ENCODE measurements at places on chromosomes 4 and X.

DNA sequence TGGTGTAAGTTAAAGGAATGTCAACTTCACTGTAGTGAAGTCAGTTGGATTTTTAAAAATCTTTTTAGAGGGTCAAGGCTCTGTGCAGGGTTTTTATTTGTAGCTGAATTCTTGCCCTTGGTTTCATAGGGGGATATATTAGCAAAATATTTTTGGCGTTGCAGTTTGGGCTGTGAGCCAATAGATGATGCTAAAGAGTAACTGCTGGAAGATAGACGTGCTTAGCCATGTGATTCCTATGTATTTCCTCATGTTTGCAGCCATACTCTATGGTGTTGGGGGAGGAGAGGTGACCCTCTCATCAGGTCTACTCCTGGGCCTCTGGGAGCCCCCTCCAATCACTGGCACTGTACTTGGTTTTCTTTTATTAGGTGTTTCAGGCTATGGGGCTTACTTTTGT is 246.7 kb upstream of the ARHGAP24 start:
- DNase-seq: no peak

DNA sequence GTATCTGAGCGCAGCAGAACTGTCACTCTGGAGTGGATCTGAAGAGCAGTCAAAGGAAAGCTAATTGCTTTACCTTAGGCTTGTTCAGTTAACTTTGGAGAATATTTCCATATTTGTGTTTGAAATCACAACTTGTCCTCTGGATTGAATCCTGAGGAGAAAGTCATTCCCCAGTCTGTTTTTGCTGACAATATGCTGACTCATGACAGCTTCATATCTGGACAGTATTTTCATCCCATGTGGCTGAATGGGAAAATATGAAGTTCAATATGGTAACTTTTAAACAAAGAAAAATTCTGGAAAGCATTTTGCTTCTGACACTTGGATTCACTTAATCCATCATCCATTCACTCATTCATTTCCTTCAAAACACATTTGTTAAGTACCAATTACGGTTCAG is 46.3 kb upstream of the MAGEC3 start:
- no peak for DNase-seq

GRCh38 chr4:53890461-53890860 is 173.9 kb downstream of the CHIC2 start:
- no peak for DNase-seq

- DNase-seq: no peak
Observed at GRCh38 chr4:58477950-58478349, 1367.8 kb upstream of the IGFBP7 start.

GRCh38 chr4:137067735-137068134 is 464.6 kb downstream of the PCDH18 start:
- no peak for DNase-seq

- no peak for DNase-seq
Observed at GRCh38 chrX:31117266-31117665, 45.4 kb upstream of the FTHL17 start.

DNA sequence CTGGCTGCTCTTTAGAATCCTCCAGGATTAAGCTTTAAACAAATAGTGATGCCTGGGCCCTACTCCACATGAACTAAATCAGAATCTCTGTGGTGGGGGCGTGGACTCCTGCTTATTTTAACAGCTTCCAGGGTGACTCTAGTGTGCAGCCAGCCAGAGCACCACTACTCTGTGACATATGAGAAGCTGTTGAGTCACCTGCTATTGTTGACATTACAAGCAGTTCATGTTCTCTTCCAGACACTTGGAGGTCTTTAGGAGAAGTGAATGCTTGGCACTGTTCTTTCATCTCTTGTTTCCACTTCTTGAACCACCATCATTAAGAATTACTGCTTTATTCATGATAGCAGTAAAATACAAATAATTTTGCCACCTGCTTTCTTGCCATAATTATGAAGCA is 426 bp upstream of the C4orf51 start:
- no peak for DNase-seq

DNA sequence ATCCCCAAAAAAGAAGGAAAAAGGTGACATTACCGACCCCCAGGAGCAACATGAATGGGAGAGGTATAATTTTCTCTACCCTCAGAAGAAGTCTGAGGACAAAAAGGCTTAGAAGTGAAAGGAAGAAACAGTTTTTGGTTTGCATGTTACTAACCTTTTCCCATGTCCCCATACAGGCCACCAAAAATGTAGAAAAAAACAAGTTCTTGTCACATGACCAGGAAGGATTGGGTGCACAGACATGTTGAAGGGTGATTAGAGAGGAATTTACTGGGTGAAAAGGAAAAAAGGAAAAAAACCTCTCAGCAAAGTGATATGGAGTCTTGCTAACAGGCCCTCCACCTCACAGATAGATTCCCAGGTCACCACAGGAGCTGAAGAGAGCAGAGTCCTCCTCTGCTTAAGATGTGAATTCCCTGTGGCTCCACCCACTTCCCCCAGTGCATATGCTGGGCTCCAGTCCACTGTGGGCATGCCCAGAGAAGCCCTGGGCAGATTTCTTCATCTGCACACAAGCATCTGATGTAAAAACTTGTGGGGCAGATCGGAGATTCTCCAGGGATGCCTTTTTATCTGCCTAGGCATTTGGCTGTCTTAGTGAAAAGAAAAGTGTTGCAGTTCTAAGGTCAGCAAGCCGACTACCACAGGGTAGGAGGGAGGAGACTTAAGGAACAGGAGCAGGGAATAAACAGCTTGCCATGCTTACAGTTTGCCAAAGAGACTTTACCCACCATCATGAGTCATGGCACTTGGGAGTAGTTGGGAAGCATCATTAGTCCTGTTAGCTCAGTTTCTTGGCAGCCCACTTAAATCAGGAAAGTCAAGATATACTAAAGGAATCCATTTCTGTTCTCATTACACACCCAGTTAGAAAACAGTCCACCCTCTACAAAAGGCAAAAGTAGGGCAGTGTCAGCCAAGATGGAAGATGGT is 25.0 kb upstream of the PASD1 start:
- DNase-seq: no peak

GRCh38 chr4:174828845-174829701 is at the start of gene GLRA3:
Gene GLRA3 (minus strand): TSS chr4:174829247. CDS start chr4:174828811, 436 bp downstream.
- DNase-seq: no peak

GRCh38 chr4:177242651-177243286 is 66.9 kb upstream of the NEIL3 start:
- DNase-seq: no peak

DNA sequence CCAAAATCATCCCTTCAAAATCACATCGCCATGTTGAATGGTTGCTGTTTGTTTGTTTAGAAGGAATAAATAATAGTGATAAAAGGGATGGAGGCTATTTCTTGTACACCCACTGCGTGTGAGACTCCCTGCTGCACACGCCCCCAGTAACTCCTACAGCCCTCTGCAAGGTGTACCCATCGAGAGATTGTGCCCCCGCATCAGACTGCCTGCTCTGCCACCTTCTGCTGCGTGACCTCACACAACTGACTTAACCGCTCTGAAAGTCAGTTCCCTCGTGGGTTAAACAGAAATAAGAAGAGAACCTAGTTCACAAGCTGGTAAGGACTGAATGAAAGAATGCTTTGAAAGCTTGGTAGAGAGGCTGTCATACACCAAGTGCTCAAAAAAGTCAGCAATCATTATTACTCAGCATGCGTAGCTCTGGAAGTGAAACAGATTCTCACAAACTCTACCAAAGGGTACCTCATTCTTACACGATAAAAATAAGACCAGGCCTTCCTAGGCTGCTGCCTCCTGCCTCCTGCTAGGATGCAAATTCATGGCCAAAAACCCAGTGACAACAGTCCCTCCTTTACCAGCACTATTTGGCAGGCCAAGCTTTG is 147.1 kb downstream of the CPEB2 start:
- DNase-seq: no peak

- peak; percentile 19 for DNase-seq
Observed at GRCh38 chr4:119209077-119209476, 3.4 kb upstream of the USP53 start.

DNA sequence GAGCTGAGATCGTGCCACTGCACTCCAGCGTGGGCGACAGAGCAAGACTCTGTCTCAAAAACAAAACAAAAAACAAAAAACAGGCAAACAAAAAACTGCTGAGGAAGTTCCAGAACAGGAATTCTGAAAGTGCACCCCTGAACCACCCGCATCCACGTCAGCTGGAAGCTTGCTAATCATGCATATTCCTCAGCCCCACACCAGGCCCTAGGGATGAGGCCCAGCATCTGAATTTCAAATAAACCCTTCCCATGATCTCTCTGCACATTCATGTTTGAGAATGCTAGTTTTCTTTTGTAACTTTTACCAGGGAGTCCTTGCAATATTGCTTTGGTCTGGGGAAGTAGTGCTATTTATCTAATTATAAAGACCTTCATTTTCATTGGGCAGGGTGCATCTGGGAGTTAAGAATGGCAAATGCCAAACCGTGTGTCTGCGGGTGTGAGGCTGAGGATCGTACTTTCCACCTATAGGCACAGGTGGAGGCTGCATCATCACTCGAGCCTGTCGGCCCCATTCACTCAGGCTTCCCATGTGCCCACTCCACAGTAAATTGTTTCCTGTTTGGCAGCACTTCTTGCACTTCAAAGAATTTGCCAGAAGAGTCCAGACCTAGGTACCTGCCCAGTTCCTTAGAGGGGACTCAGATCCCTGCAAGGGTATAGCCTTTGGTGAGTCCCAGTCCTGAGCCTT is 23.6 kb downstream of the CCKAR start:
- no peak for DNase-seq

DNA sequence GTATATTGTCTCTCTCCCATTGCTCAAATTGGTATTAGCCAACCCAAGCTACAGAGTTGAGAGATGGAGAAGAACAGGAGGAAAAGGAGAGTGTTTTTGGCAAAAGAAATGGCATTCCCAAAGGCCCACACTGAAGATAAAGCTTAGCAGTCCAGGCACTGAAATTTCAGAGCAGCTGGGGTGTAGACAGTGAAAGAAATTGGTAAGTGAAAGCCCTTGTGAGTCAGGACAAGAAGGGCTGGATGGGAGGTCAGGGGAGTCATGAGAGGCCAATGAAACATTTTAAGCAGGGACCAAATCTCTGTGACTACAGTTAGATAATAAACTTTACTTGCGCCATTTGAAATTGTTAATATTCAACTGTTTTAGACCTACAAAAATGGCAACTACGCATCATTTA is 177.7 kb downstream of the ADAMTS3 start:
- no peak for DNase-seq

Measured in stimulated activated CD8-positive, alpha-beta memory T cell treated with anti-CD3 and anti-CD28 coated beads, Interleukin-7, amount 100 ng/mL, for 24 hours (primary cell).